Stimulated activated CD8-positive, alpha-beta memory T cell treated with anti-CD3 and anti-CD28 coated beads, Interleukin-15, amount 100 ng/mL, for 24 hours (primary cell): ENCODE measurements at places on chromosomes 6 and 20.

DNA sequence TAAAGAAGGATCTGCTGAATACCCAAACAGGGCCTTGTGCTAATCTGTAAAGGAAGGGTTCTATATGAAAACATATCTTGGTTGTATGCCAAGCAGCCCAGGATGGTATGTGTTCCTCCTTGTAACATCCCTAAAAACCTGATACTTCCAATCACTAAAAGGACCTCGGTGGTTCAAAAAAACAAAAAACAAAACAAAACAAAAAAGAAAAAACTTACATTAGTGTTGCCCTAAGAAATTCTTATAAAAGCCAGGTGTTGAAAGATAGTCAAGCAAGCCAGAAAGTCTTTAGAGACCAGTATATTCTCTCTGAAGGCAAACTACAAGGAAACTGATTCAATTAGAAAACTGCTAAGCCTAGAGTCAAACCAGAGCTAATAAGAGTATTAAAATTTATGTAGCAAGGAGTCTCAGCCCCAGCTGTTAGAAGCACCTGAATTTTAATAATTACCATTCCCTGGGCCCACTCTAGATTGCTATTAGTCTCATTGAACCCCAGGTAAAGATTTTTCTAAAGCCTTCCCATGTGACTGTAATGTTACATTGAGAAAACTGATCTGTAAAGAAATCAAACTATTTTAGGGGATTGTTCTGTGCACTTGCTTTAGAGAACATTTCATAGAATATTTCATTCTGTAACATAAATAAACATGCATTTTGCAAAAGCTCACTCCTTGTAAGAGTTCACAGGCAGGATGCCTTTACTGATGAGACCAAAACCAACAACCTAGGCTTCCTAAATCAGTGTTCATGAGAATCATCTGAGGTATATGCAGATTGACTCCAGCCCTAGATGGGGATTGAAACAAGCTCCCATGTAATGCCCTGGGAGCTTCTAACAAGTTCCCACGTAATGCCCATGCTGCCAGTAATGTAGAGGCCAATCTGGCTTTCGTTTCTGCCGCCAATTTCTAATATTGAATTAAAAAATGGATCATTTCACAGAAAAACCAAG, 95.2 kb upstream of the BTN3A2 start:
- no peak for DNase-seq

DNA sequence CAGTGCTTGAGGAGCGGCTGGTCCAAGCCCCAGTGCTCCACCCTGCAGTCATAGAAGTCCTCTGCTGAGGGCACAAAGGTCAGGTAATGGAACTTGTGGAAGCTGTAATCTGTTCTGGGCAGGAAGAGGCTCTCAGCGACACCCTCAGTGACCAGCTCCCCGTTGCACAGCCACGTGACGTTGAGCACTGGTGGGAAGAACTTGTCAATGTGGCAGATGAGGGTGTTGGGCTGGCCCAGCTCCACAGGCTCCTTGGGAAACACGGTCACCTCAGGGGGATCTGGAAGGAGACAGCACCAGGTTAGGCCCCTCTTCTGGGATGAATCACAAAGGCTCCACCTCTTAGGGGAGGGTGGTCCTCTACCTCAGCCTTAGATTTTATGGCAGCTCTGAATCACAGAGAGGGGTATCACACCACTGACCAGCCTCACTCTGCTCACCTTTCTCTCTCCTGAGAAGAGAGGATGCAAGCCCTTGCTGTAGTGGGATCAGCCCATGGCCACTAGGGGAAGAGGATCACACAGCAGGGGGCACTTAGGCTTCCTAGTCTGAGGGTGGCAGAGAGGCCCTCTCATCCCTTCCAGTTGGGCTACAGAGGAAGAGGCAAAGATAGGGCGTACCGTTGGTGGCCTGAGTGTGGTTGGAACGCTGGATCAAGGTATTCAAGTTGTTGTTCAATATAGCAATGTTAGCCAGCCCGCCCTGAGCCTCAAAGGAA, 4.3 kb downstream of the HLA-DPA1 start:
- no peak for DNase-seq

DNA sequence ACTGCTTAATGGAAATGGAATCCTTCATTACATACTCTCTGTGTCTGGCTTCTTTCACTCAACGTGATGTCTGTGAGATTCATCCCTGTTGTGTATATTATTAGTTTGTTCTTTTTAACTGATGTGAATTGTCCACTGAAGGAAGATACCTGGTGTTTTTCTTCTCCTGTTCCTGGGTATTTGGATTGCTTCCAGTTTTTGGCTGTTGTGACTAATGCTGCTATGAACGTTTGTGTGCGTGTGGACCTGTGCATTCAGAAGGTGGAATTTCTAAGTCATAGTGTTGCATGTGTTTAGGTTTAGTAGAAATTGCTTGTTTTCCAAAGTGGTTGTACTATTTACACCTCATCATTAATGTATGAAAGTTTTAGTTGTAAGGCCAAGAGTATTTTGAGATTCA, 3.8 kb downstream of the TULP4 start:
- DNase-seq: no peak

DNA sequence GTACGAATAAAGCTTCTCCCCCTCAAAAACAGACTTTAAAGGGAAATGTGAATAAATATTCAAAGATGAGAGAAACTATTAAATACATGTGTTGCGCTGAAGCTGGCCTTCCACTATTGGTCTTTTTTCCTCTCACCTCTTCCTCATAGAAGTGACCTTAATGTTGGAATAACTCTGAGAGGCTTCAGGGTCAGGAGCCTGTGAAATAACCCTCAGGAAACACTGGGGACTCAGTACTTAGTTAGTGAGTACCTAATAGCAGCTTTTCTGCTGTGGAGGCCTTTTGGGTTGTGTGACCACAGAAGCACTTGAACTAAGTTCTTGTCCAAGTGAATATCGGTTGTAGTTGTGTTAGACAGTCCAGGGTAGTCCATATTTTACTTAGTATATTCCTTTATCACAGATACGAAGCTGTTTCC, 799 bp upstream of the SHPRH start:
- no peak for DNase-seq

- DNase-seq: no peak
These were observed 109.8 kb downstream of the TRERF1 start for GRCh38 chr6:42341771-42342553.

- no peak for DNase-seq
These were observed 781.0 kb downstream of the EYS start for GRCh38 chr6:64926051-64926450.

DNA sequence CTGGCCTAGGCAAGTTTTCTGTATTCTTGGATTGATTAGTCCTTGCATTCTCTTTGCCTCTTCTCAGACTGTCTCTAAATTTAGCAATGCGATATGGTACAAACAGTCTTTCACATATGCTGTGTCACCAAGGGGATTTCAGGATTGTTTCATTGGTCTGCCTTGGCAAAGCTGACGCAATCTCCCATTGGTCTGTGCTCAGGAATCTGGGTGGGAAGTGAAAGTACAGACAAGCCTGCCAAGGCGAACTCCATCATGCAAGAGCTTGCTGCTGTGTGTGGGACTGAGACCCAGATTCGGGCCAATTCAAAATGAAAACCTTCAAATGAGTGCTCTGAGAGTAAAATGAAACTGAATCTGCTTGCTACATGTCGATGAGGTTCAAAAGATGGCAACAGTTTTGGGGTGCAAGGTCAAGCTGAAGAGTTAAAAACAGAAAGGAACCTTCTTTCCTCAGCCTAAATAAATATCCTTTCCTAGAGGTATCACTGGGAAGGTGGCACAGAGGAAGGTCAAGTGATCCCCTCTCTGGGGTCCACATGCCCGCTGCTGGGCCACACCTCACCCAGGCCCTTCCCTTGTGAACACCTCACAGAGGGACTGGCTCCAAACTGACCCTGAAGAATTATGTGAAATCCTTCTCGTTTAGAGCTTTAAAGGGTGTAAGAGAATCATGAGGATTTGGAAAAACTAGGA, 198.8 kb upstream of the PREP start:
- DNase-seq: no peak

DNA sequence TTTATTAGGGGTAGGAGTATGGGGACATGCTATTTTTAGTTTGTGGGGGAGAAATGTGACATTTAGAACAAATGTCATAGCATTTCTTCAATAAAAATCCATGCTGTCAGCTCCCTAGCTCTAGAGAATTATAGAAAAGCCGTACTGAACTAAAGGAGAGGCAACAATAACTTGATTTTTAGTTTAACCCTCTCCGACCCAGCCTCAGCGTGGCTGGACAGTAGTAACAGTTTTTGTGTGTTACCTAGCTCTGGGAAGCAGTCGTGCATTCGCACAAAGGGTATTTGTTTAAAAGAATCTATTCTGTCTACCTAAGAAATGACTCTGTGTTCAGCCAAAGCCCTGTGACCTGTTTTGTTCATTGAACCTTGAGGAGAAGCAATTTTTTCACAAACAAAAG, 442.4 kb upstream of the SOX4 start:
- DNase-seq: no peak

DNA sequence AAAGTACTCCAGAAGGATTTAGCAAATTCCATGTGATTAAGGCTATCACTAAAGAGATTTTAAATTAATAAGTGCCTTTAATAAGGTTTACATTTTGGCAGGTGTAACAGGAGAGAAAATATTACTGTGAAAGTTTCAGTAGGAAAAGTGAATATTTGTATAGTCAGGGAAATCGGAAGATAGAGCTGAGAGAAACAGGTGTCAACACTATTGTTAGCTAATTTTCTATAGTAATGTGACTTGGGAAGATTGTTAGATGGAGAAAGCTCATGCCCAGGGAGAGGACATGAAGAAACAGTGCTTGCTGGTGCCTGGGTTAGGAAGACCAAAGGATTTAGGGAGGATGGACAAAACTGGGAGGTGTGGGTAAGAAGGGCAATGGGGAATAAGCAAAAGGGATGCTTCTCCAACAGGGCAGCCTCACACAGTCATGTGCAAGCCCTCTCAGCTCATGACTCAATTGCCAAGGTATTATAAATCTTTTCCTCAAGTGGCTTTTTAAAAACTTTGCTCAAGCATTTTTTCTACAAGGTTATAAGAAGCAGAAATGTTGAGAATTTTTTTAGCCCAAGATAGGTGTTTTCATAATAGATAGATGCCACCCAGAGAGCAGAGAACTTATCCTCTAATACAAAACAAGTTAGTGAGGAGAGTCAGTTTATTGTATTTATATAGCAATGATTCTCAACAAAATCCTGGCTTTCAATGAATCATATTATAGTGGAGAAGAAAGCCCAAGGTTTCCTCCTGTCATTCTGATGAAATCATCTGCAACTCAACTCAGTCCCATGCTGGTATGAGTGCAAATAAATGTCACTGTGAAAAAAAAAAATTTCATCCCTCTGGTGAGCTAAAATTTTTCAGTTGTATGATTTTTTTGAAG, 325.2 kb upstream of the NT5E start:
- DNase-seq: no peak

- DNase-seq: no peak
These were observed 40.0 kb downstream of the RRBP1 start for GRCh38 chr20:17641993-17642392.

DNA sequence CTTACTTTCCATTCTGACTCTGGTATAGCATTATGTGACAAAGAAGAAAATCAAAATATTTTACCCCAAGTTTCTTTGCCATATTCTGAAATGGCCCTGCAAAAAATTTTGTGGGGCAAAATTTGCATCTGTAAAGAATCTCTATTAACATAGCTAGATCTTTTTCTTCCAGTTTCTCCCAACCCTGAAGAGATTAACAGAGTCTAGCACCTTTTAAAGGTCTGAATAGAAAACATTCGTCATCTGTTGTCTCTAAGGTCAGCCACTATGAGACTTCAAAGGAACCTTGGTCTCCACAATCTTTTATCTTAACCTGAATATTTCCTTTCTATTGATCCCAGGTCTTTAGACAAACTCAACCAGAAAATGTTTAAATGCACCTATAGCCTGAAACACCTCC, 205.7 kb downstream of the BTBD9 start:
- DNase-seq: no peak

- no peak for DNase-seq
These were observed 505 bp downstream of the SNAI1 start for GRCh38 chr20:49983123-49983847.

- no peak for DNase-seq
These were observed 407.7 kb upstream of the JARID2 start for GRCh38 chr6:14838133-14838583.

GRCh38 chr6:6856538-6857523, 250.9 kb upstream of the RREB1 start:
- no peak for DNase-seq

GRCh38 chr6:35248300-35248699, 11.2 kb upstream of the ZNF76 start:
- DNase-seq: no peak

DNA sequence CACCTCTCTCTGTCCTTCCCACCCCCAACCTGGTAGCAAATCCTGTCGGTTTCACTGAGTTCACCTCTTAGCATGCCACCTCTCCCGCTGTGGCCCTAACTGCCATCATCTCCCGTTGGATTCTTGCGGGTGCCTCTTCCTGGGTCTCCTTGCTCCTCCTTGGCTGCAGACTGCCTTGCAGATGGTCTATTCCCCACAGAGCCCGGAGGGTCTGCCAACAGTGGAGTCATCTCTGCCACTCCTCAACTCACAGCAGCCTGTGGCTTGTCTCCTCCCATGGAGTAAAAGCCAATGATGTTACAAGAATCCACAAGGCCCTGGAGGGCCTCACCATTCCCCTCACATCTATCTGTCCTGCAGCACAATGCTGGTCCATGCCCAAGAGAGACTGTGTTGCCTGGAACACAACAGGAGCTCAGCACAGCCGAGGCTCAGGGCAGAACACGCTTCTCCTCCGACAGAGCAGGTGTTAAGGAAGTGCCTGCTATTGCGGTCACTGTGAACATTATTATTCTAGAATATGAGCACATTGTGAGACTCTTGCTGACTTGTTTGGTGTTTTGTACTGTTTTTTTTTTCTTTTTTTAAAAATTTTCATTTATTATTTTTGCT, 241.8 kb upstream of the SULF2 start:
- no peak for DNase-seq

DNA sequence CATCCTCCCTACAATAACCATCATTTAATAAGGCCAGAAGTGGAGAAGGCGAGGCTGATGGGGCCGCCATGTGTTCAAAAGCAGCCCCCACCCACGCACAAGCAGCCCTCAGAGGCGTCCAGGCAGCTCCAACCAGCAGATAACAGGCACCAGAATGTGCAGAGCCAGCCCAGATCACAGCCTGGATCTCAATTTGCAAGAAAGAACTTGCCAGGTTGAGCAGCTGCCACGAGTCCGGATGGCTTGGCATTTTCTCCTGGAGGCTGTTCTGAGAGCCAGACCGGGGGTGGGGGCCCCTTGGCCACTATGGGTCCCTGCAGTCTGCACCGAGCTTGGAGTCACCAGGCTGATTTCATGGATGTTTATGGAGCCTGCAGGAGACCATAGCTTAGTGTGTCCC, 338.1 kb downstream of the PREX1 start:
- DNase-seq: no peak
